A549 (cell line): ENCODE measurements at places on chromosomes 7 and 10.

DNA sequence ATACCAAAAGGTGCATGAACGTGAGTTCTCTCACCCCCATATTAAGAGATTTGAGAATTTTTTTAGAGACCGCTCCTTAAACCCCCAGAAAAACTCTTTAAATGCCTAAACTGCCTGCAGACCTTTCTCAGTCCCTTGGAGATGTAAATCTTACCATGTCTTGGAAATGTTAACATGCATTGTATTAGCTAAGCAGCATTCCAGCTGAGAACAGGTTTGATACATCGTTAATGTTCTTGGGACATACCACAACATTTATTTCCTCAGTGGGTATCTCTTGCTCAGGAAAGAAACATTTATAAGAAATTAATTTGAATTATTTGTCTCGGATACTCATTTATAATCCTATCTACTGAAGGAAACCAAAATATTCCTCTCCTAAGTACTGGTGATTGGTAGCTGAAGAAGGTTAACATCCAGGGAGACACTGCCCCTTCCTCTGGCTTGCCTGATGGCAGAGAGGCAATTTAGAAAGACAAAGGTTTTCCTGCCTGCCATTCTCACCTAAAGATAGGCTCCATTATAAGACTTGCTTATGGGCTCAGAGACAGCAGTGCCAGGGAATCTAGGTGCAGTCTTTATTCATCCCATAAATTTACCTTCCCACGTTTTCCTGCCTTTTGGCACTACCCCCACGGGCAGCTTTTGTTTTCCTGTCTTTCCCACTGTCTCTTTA lies 141.2 kb downstream of the COBL start:
- DNase-seq, result no peak

DNA sequence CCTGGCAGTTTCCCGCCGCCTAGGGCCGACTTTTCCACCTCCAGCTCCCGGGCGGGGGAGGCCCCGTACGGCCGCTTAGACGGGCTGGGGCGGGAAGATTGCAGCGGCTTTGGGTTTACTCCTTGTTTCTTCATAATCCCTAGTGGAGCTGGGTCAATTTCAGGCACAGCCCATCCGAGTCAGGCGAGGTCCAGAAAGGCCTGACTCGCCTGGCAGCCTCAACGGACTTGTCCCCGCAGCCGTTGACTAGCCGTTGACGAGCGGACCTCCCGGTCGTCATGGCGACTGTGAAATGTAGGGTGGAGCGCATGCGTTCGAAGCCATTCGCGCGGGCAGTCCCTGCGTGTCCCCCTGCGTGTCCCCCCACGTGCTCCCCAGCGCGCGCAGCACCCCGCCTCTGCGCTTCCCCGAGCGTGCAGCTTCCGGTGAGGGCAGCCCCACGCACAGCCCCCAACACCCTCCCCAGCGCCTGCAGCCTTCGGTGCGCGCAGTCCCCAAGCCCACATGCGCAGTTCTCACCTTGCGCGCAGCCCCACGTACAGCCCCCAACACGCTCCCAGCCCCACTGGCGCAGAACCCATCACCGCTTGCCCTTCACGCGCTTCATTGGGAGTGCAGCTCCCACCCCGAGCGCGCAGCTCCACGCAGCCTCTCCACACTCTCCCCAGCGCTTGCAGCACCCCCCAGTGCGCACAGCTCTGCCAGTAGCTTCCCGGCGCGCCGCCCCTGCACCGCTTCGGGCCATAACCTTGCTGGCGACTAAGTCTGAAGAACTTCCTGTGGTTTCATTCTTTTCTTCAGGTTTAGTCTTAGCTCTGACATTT lies 67.8 kb downstream of the TBX20 start:
- DNase-seq, result peak; percentile 84

DNA sequence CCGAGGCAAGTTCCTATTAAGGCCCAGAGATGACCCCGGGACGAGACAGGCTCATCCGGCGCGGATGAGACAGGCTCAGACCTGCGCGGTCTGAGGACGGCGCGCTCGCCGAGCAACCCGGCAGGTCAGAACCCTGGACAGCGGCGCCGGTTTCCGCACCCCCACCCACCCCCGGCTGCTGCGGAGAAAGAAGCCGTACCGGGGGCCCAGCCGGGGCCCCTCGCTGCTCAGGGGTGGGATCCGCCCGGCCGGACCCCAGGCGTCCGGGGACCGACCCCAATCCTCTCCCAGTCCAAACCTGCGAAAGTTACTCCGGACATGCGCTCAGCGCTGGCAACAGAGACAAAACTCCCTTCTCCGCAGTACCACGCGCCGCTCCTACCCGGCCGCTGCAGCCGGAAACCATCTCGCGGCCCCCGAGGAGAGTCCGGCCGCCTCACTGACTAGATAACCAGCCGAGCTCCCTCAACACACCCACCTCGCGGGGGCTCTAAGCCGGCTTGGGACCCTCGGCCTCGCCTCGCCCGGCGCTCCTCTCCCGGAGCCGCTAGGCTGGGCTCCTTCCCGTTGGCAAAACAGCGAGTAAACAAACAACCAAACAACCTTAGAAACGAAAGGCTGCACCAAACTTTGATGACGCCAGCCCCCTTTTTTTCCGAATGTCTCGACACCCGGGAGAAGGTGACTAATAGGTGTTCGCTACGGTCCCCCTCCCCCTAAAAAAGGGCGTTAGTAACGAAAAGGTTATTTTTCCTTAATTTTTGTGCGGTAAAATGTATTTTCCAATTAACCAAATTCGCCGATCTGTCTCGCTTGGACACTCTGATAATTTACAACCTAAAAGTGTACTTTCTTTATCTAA lies 2.3 kb upstream of the DRGX start:
- DNase-seq, result peak; percentile 29

GRCh38 chr10:79434821-79435251 lies 10.6 kb downstream of the ZCCHC24 start:
- DNase-seq, result no peak
